Stimulated activated CD8-positive, alpha-beta memory T cell treated with anti-CD3 and anti-CD28 coated beads, Interleukin-7, amount 100 ng/mL, for 4 hours (primary cell): ENCODE measurements at places on chromosomes 2 and 18.

DNA sequence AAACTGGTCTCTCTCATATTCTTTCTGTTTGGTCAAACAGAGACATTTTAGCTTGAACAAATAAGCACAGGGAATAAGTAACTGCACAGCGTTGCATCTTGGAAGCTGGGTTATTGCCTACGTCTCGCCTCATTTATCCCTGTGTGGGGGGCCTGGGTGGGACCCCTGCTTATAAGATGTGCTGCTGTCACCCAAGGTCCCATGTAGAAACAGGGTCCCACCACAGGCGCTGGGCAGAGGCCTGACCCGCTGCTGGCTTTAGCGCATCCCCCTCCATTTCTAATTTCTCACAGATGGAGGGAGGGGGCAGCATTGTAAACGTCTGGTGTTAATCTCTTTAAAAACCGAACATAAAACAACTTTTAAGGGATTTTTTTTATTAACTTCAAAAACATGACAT lies 207.8 kb downstream of the HDAC4 start:
- DNase-seq, result no peak

- DNase-seq, result no peak
Measured at GRCh38 chr2:145124085-145124484, 604.2 kb upstream of the ZEB2 start.

DNA sequence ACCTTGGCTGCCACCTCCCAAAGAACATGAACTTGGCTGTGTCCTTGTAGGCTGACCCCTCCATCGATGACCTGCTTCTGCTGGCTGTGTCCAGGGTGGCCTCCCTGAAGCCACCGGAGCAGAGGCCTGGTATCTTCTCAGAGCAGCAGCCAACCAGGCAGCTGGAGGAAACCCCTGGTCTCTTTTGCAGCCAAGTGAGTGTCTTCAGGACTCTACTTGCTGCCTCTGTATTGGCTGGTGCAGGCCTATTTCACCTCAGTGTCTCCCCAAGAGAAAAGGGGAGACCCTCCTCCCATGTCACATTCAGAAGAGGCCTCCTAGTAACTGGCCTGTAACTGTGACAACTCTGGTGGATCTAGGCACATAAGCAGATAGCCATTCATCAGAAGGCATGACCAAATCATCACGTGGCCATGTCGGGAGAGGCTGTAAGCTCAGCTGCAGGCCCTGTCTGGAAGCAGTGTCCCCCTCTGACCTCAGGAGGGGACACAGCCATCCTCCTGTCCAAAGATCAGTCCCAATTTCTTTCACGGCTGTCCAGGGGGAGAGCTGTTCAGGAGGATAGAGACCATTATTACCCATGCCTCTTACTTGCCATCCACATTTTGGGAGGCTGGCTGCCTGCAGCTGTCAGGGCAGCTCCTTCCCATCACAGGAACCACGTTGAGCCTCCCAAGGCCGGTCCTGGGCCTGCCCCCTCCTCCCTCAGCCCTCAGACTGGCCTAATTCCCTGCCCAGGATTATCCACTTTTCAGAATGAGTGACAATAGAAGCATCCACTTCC lies 20.9 kb upstream of the ROCK2 start:
- no peak for DNase-seq

DNA sequence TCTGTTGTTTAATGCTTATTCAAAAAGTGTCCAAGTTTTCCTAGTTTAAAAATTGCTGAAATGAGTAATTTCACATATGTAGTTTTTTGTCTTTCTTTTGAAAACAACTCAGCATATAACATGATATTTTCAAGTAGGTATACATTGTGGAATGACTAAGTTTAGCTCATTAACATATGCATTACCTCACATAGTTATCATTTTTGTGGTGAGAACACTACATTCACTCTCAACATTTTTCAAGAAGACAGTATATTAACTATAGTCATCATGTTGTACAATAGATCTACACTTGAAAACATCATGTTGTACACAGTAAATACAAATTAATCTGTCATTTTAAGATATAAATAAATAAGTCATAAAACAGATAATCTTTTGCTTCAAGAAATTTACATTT lies 340.0 kb downstream of the CCDC85A start:
- DNase-seq, result no peak

- no peak for DNase-seq
Measured at GRCh38 chr2:209473930-209474419, 50.1 kb downstream of the MAP2 start.
